ENCODE measurements at places on chromosomes 6 and 20.

DNA sequence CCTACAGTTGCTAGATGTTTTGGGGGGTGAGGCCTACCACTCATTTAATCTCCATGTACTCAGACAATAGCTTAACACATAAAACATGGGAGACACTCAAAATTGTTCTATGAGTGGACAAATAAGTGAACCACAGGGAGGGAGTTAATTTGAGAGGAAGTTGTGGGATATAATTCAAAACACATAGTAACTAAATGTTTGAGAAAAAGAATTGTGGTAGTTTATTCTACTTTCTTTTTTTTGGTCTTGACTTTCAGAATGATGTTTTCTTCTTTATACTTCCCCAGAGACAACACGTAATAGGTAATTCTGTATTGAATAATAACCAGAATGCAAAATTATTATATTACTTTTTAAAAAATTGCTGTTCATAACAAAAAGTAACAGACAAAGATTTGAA, 453.8 kb downstream of the RFPL4B start:
- no peak for DNase-seq

GRCh38 chr6:95856876-95857364, 158.9 kb upstream of the FUT9 start:
- DNase-seq, result no peak

GRCh38 chr6:46174904-46175303, 4.1 kb upstream of the ENPP5 start:
- DNase-seq, result no peak

GRCh38 chr6:6026513-6027205, 19.9 kb upstream of the NRN1 start:
- DNase-seq, result no peak

DNA sequence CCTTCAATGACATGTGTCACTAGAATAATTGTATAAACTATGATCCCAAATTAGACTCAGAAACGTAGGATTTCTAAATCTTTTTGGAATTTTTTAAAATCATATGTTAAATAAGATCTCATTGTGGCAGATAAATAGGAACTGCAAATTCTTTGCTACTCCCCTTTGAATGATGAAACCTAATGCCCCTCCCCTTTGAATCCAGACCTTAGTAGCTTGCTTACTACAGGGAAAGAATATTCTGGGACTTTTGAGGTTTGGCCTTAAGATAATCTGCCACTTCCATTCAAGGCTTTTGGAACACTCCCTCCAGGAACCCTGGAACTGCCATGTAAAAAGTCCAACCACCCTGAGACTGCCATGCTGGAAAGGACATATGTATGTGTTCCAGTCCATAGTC, 7.1 kb downstream of the TDP2 start:
- no peak for DNase-seq

GRCh38 chr6:44869321-44869897, 458.7 kb upstream of the RUNX2 start:
- DNase-seq, result no peak

DNA sequence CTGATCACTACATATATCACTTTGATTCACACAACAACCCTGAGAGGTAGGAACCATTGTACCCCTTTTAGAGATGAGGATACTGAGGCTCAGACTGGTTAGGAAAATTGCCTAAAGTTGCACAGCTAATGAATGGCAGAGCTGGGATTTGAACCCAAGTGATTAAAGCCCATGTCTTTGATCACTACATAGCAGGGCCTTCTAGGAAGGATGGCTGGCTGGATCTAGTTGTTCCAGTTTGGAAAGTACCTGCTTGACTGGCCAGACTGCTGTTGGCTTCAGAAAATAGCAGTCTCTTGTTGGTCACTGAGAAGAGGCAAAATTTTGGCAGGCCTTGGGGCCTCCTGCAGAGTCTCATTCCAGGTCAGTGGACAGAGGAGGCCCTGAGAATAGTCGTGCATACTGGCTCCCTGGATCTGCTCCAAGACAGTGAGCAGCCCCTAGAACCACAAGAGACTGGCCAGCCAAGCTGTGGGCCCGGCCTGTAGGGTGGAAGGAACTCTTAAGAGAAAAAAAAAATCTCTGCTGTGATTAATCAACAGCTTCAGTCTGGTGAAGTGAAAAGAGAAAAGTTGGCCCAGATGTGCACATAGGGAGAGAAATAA, 17.5 kb downstream of the PPARD start:
- DNase-seq, result no peak

- DNase-seq, result no peak
Measured at GRCh38 chr6:134421501-134421900, 103.6 kb upstream of the SGK1 start.

DNA sequence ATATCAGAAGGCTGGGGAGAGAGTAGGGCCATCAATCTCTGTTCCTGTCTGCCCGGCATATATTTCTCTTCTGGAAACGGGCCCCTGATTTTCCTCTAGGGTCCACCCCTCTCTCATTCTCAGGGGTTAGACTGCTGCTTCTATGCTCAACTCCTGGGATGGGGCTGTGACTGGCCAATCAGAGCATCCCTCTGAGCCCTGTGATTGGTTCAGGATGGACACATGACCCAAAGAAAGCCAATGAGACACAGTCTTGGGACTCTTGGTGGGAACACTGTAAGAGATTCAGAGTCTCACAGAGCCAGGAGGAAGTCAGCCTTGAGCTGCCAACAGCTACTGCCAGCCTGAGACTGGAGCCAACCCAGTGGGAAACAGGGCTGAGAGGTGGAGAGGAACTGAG, 31.0 kb upstream of the KCNB1 start:
- DNase-seq, result no peak

GRCh38 chr6:113412589-113413357, 444.4 kb upstream of the MARCKS start:
- DNase-seq, result no peak

DNA sequence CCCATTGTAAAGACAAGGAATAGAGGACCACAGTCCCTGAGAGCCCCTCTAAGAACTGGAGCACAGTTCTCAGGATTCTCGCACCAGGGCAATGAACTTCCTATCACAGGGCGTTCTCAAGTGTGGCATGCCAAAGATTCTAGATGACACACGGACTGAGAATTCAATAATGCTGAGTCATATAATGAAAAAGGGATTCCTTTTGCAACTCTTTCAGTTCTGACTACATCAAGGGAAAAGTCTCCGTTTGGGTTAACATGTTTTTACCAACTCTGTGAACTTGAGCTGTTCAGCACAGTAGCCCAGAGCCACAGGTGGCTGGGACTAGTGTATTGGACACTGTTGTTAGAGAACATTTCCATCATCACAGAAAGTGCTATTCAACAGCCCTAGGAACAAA, 3.4 kb downstream of the MED20 start:
- no peak for DNase-seq

- no peak for DNase-seq
Measured at GRCh38 chr6:46032110-46032998, 16.7 kb upstream of the CLIC5 start.

DNA sequence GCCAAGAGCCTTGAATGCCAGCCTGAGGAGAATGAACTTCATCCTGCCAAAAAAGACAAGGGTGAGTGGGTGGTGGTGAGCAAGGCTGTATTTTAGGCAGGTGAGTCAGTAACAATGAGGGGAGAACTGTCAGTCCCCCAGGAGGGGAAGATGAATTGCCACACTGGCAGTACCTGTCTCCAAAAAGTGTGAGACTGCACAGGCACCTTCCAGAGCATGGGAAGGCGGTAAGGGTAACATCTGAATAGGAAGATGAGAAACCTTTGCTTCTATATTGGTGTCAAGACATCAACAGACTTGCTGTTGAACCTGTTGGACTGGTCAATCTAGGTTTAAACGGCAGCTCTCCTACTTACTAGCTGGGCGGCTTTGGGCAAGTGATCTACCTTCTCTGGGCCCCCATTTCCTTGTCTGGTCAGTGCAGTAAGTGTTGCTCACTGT, 30.9 kb downstream of the STK35 start:
- DNase-seq, result no peak
